Stimulated activated naive B cell treated with anti-CD40 and anti-IgM and Interleukin-4, amounts not matched to agents 10 μg/mL and 1 μg/mL and 100 μg/mL, for 72 hours (primary cell): ENCODE measurements at places on chromosomes 13 and 19.

DNA sequence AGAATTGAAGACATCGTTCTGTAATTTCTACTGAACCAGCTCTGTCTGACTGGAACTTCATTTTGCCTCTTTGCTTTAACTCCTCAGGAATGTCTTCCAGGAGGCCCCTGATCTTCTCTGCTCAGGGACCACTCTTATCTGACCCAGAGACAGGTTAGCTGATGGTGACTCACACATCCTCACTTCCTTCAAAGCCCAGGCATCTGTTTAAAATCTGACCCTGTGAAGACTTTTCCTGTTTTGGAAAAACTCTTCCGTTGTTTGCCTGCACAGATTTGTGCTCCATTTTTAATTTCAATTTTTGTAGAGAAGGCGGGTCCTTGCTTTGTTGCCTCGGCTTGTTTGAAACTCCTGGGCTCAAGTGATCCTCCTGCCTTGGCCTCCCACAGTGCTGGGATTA lies 1.6 kb downstream of the ARL11 start:
- no peak for DNase-seq

- no peak for DNase-seq
Observed at GRCh38 chr13:105441051-105441750, 1094.3 kb downstream of the EFNB2 start.

GRCh38 chr19:45779231-45780145 lies 2.8 kb downstream of the DMPK start:
- peak; percentile 74 for DNase-seq

- DNase-seq: no peak
Observed at GRCh38 chr13:98994896-98995295, 17.0 kb upstream of the DOCK9 start.

DNA sequence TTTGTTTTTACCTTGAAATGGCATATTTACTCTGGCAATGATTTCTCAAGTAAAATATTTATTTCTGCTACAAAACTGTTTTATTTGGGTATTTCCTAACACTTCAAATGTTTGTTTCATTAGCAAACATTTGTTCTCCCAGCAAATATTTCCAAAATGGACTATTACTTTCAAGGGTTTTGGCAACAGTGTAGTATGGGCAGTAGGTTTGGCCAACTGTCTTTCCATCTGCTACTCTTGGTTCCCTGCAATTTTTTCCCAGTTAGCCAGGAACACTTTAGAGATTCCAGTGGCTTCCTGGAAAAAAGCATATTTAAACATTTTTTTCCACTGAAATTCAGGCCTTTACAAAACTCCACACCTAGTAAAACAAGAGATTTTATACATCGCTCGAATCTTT lies 466.6 kb downstream of the SLITRK6 start:
- no peak for DNase-seq

GRCh38 chr13:70505809-70506208 lies 397.6 kb upstream of the KLHL1 start:
- DNase-seq: no peak
